ENCODE measurements at places on chromosomes 3 and 15.

GRCh38 chr3:142019794-142020320 lies 129.5 kb downstream of the TFDP2 start:
- no peak for DNase-seq

DNA sequence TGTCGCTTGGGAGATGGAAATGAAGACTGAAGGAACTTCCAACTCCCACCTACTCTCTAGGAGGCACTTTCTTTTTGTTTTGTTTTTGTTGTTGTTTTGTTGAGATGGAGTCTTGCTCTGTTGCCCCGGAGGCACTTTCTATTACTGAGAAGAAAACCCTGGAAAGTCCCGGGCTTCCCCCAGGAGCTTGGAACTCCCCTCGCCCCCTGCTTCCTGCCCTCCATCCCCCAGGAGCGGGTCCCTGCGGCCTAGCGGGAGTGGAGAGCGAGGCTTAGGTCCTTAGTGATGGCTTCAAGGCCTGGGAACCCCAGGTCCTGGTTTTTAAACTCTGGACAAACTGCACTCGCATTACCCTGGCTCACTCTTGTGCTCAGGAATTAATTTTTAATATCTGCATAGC lies 195.7 kb downstream of the OCA2 start:
- DNase-seq: no peak

GRCh38 chr3:45309876-45310275 lies 78.5 kb upstream of the LARS2 start:
- DNase-seq: no peak

DNA sequence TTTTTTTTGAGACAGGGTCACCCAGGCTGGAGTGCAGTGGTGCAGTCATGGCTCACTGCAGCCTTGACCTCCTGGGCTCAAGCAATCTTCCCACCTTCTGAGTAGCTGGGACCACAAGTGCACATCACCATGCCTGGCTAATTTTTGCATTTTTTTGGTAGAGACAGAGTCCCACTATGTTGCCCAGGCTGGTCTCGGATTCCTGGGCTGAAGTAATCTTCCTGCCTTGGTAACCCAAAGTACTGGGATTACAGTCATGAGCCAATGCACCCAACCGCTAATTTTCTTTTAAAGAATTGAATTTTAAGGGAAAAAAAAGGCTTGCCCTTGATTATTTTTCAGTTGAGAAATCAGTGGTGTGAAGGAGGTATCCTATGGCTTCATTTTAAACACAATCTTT lies 334.0 kb downstream of the SOX2 start:
- DNase-seq: no peak

GRCh38 chr3:42491881-42492507 lies 10.4 kb upstream of the VIPR1 start:
- no peak for DNase-seq

- no peak for DNase-seq
These were observed 214.1 kb downstream of the SHQ1 start for GRCh38 chr3:72634128-72634527.

DNA sequence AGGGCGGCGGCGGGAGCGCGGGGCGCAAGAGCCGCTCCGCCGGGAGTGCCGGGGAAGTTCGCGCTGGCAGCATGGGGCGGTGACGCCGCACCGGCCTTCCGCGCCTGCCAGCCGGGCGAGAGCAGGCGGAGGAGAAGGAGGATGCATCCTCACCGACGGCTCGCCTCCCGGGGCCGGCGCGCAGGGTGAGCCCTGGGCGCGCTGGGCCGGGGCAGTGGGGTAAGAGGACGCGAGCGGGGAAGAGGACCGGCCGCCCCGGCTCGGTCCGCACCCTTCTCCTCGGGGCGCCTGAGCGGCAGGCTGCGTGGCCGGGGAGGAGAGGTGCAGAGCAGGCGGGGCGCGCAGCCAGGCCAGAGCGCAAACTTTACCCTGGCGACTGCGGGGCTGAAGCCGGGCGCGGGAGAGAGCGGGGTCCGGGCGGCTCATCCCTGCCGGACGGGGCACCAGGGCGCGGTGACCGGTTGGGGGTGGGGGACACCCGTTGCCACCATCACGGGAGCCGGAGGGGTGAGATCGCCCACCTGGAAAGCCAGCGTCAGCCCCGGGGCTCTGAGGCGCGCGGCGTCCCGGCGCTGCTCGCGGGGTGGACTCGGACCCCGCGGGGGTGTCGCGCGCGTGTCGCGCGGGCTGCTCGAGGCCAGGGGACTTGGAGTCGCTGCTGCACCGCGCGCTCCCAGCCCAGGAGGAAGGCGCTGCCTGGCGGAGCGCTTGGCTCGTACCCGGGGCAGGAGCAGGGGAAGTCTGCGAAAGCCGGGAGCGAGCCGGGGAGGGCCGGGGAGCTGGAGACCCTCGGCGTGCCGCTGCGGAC lies 542 bp downstream of the GABRA5 start:
- no peak for DNase-seq

DNA sequence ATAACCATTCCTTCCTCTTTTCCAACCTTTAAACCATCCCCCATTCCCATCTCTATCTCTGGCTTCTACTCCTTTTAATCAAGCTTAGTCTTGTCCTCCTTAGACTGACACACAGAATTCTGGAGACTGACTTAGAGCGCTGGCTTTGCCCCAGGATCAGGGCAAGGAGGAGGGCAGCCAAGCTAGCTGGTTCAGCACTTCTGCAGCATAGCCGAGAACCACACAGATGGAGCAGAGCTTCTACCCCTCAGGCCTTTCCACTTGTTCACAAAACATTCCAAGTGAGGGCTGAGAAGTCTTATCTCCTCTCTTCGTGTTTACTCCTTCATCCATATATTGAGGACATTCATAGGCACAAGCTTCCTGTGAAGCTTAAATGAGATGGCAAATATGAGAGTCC lies 246.5 kb upstream of the PEX5L start:
- DNase-seq: no peak

GRCh38 chr3:156751461-156752025 lies 74.6 kb upstream of the LEKR1 start:
- DNase-seq: peak; percentile 67

DNA sequence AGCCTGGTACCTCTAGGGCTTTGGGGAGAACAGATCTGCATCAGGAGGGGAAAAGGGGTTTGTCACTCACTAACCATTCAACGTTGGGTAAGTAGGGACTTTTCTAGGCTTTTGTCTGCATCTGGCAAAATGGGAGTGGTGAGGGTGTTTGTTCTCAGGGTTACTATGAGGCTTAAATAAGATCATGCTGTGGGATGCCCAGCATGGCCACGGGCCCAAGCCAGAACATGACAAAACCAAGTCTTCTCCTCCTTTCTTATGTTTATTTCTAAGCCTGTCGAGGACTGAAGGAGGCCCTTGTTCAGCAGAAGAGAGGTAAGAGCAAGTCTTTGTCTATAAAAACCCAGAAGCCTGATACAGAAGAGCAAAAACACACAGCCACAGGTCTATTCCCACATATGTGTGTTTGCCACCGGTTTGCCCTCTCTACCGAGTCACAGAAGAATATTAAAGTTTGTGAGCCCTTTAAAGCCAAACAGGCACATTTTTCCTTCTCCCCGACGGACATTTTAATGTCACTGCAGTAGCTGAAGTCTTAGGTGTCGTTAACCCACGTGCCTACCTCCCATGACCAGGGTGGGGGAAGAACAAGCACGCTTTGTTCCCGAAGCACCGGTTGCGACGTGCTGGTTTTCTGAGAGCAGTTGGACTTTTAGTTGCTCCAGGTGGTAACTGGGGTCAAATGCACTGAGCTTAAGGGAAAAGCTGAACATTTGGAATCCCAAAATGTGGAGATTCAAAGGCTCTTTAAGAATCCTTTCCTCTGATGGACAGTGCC lies 72.1 kb downstream of the NOX5 start:
- DNase-seq: no peak

DNA sequence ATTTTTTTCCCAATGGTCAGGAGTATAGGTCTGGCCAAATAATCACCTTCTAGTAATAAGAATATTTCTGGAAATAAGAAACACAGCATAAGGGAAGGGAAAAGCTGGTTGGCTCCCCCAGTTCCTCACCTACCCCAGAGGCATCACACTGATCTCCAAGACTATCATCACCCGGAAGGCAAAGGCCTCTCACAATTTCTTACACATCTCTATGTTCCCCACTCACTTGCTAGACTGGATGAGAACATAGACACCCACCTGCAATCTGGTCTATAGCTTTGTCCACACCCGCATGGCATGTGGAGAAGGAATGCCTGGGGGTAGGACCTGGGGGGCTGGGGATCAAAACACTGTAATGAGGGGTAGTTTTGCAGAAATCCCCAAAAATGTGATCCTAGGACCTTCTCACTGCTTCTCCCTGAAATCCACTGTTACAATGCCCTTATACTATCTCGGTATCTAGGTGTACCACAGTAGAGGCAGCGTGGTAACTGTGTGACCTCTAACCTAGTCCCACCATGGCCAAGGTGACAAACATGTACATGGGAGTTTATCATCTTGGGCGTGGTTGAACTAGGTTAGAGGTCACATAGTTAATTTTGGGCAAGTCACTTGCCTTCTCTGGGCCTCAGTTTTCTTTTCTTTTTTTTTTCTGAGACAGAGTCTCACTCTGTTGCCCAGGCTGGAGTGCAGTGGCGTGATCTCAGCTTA lies 29.5 kb upstream of the NRROS start:
- no peak for DNase-seq

DNA sequence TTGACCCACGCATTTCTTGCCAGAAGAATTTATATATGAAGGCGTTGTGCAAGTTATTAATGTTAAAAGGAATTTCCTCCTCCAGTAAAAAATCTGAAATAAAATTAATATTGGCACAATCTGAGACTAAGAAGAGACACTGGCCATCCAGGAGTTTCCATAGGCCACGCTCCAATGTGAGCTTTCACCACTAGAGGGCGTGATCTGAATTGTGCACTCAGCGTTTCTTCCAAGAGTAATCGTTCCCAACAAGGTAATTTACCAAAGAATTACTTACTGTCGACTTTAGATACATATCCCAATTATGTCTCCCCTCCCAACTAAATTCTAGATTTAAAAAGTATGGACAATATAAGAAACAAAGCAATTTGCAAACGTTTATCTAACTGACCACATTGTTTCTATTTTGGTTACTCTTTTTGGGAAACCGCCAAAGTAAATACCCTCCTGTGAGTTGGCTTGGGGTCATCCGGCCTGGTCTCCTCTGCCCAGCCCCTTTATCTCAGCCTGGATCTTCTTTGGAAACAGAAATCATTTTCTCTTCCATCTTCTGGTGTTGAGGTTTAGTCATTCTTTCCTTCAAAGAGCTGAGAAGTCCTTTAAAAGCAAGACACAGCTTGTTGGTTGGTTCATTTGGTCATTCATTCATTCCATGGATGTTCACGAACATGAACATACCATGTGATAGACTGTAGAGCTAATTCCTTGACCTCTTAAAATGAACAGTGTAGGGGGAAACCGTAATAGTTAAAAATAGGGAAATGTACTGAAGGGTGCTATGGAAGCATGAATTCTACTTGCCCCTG lies 26.2 kb downstream of the POLR2M start:
- peak; percentile 68 for DNase-seq

DNA sequence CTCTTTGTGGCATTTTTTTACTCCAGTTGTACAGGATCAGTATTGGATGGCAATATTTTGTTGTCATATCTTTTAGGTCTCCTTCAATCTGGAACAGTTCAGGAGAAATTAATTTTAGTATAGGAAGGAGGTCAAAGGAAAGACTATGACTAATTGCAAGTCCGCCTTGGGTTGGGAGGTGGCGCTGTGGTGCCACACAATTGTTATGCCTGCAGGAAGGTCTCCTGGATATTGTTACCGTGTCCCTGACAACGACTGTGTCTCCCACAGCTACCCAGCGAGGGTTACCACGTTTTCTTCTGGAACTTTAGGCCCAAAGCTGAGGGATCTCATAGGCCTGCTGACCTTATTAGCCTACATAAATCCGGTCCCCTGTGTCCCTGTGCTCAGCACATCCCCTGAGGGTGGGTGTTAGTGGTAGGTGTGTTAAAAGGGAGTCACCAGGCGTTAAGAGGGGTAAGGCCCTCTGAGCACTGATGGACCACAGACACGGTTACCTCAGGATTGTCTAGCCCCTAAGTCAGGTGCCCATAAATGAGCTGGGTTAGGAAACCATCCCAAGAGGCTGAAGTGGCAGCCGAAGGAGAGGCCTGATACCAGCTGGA lies 31.5 kb downstream of the KCNAB1 start:
- peak; percentile 86 for DNase-seq

- DNase-seq: no peak
These were observed 14.4 kb upstream of the ANKRD28 start for GRCh38 chr3:15812183-15812582.

GRCh38 chr3:184261270-184261853 lies at the start of gene CAMK2N2:
CAMK2N2 (minus strand) TSS chr3:184261553; CDS start chr3:184261285, 268 bp downstream.
- DNase-seq: peak; percentile 59

GRCh38 chr15:63599401-63600000 lies 2.3 kb downstream of the FBXL22 start:
- DNase-seq: peak; percentile 61

GRCh38 chr3:58098531-58098930 lies 90.3 kb downstream of the FLNB start:
- DNase-seq: no peak

- DNase-seq: no peak
These were observed 291.2 kb downstream of the NTRK3 start for GRCh38 chr15:87965304-87965703.

DNA sequence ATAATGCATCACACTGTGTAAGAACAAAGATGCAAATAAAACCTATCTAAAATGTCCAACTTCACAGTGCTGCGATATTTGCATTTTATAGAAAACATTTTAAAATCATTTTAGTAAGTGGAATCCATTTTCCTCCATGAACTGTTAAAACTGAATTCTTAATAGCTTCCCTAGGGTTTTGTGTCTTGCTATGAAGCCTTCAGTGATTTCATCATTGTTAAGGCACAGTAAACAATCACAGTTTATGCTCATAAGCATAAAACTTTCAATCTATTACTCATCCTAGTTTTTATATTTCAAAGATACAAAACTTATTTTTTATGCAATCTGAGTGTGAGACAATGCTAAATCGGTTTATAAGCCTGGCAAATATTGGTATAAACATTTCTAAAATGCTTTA lies 509.7 kb downstream of the TUSC7 start:
- DNase-seq: no peak

DNA sequence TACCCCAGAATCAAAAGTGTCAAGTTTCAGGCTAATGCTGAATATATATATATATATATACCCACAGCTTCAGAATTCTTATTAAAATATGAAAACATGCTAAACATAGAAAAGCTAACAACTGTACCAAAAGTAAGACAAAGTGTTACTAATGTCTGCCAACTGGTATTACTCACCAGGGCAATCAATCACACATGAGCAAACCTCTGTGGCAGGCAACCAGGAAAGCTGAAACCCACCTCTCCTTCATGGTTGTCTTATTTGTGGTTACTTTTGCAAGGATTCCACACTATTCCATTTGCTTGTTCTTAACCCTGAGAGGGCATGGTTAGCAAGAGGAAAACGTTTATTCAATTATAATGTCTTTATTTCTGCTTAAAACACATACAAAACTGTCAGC lies 512.3 kb upstream of the MDFIC2 start:
- DNase-seq: no peak

GRCh38 chr3:186298876-186299275 lies 63.2 kb downstream of the DGKG start:
- no peak for DNase-seq

DNA sequence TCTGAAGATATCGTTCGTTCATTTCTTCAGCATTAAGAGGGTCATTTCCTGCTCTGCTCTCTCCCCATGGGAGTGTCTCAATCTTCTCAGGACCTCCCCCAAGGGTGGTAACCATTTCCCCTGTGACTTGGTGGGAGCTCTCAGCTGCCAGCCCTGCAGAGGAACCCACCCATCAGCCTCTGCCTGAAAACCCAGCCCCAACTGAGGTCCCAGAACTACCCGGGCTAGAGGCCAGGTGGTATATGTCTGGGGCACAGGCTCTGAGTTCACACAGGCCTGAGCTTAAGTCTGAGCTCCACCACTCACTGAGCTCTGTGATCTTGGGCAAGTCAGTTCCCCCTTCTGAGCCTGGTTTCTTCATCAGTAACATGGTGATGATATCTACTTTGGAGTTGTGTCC lies 10.0 kb upstream of the ATP2B2 start:
- no peak for DNase-seq

GRCh38 chr3:196471551-196471950 lies 32.0 kb downstream of the RNF168 start:
- no peak for DNase-seq
